ENCODE measurements at places on chromosomes 5 and 9.
A peak's percentile ranks its signal among the peaks of the same experiment; 100 is the strongest.

DNA sequence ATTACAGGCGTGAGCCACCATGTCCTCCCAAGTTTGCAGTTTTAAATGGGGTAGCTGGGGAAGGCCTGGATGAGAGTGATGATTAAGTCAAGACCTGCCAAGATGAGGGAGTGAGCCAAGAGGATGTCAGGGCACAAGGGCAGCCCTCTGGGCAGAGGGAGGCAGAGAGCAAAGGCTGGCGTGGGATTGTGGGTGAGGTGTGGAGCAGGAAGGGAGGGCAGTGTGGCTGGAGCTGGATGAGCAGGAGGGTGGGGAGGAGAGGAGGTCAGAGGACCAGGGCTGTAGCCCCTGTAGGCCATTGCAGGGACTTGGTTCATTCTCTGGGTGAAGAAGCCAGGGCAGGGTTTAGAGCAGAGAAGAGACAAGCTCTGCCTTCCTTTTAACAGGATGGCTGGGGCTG is 53.7 kb upstream of the CTNNA1 start:
- DNase-seq, result no peak

- no peak for DNase-seq
These were observed 74.0 kb downstream of the C9orf85 start for GRCh38 chr9:71985297-71985911.

- DNase-seq, result no peak
These were observed 193.5 kb upstream of the TLX3 start for GRCh38 chr5:171115519-171115918.

DNA sequence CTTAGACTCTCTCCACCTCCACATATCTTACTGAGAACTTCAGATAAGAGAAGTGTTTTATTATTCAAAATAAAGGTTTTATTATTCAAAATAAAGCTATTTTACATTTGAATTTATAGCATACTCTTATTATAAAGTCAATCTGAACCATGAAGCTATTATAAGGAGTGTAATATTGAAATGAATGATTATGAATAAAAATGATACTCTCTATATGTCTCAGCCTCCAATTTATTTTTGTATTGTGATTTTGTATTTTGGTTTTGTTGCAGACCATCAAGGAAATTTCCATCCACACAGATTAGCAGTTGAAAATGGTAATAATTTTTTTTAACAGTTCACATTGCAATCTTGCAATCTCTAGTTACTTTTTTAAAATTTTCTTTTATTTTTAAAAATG is 10.2 kb downstream of the FOCAD start:
- no peak for DNase-seq

DNA sequence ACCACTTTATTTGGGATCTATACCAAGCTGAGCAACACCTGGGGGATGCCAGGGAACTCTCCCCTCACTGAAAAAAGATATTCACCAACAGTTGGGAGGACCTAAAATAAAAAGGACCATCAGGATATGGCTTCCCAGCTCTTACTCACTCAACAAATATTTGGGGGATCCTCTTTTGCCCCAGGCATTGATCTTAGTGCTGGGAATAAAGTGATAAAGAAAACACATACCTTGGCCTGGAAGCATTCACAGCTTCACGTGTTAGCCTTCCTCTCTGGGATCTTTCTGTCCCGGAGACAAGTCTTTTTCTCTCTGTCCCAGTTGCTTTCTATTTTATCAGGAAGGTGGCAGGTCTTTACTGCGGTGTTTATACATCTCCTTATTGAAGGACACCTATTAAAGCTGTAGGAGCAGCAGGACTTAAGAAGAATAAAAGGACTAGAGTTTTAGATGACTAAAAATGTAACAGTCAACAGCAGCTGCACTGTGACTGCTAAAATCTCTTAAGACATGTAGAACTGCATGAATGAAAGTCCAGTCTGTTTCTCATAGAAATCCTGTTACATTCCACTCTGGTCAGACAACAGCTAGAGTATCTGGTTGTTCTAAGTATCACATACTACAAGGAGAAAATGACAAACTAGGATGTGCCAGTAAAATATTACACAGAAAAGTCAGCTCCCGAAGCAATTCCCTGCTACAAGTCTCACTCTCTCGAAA is 90.0 kb upstream of the ITGA2 start:
- no peak for DNase-seq

- no peak for DNase-seq
These were observed 70.5 kb downstream of the SECISBP2 start for GRCh38 chr9:89388868-89389177.

- no peak for DNase-seq
These were observed 358.8 kb upstream of the ADAMTS16 start for GRCh38 chr5:4781299-4781698.

- DNase-seq, result no peak
These were observed 17.1 kb downstream of the EFNA5 start for GRCh38 chr5:107653685-107654084.

- DNase-seq, result no peak
These were observed 25.1 kb downstream of the TBC1D2 start for GRCh38 chr9:98230304-98230703.

- no peak for DNase-seq
These were observed 7.9 kb upstream of the CER1 start for GRCh38 chr9:14730461-14730898.

- DNase-seq, result no peak
These were observed 5.4 kb downstream of the ADRA1B start for GRCh38 chr5:159921721-159922120.

GRCh38 chr9:99954819-99955218 is 48.4 kb downstream of the STX17 start:
- DNase-seq, result no peak

GRCh38 chr5:31682025-31682424 is 43.1 kb downstream of the PDZD2 start:
- DNase-seq, result no peak

GRCh38 chr5:128155776-128156175 is 72.2 kb downstream of the SLC12A2 start:
- no peak for DNase-seq

- DNase-seq, result no peak
These were observed 25.7 kb downstream of the SARDH start for GRCh38 chr9:133712221-133713100.

DNA sequence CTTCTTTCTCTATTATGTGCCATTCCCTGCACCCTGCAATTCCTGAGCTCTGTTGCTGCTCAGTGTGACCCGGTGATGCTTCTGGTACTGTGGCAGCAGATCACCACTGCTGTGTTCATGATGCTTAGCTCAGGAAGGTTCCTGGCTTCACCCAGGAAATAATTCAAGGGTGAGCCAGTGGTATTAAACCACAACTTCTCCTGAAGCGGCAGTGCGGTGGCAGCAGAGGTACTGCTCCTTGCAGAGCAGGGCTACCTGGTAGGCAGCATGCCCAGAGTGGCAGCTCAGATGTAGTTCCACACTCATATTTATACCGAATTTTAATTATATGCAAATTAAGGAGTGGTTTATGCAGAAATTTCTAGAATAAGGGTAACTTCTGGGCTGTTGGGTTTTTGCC is 213.8 kb upstream of the ZNF608 start:
- no peak for DNase-seq

DNA sequence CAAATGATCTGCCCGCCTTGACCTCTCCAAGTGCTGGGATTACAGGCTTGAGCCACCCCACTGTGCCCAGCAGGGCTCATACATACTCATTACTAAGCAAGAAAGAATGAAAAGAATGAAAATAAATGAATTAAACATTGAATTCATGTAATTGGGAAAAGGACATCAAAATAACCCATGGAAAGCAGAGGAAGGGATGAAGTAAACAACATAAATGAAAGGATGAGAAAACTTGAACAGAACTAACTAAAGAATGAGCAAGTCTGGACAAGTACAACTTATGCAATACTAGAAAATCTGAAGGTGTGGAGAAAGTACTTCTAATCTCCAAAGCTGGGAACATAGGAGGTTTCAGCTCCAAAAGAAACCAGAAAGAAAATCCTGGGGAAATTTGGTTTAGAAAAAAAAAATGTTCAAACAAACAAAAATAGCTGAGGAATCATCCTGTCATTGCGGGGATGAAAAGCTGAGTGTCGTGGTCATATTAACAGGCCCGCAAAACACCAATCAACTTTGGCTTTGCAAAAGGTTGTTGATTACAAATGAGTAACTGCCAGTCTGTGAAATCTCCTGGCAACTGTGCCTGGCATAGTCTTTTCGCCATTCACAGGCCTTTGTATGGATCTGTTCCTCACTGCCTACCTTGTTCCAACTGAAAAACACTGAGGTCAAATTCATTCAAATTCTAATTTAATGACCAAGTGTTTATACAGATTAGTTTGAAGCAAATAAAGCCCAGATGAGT is 2.3 kb upstream of the AK3 start:
- DNase-seq, result no peak

- DNase-seq, result no peak
These were observed 69.2 kb upstream of the PLPP6 start for GRCh38 chr9:4592886-4593285.

- DNase-seq, result no peak
These were observed 11.7 kb downstream of the DNM1 start for GRCh38 chr9:128214571-128215490.

DNA sequence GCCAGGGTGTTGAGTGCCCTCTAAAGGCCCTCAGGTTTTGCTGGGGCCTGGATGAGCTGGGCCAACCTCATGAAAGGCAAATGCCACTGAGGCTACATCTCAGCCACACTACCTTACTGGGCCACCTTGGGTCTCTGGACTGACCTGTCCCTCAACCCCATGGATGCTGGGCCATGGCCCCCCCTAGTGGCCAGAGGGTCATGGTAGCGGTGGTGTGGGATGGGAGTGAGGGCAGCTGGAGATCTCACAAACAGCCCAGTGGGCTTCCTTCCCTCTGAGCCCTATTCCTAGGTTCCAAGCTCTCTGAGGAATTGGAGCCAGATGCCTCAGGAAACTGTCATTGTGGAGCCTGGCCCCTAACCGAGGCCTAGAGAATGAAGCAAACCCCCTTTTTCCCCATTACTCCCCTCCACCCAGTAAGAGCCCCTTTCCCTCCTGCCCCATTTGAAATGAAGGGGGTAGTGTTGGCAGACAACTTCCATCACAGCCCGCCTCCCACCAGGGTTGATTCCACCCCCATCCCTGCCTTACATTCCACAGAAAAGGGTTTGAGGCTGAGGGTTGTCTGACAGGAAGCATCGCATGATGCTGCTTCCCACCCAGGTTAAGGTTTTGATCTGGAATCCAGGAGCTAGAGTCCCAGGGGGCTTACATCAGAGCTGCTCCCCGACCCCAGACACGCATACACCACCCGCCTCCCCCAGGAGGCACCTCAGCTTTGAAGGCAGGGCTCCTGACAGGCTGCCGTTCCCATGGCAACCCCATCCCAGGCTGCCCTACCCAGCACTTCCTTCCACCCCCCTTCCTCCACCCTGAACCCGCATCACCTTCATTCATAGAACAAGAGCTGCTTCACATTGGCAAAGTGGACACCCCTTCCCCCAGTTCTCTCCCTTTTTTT is 63.9 kb downstream of the PCDH1 start:
- DNase-seq, result peak; percentile 44

GRCh38 chr9:77604316-77604715 is 43.8 kb downstream of the GNA14 start:
- no peak for DNase-seq

GRCh38 chr5:83471405-83472212 is at the start of gene VCAN:
TSS of gene VCAN (plus strand) at chr5:83471744. CDS start at chr5:83483519, 11,775 bp downstream.
- DNase-seq, result peak; percentile 45

DNA sequence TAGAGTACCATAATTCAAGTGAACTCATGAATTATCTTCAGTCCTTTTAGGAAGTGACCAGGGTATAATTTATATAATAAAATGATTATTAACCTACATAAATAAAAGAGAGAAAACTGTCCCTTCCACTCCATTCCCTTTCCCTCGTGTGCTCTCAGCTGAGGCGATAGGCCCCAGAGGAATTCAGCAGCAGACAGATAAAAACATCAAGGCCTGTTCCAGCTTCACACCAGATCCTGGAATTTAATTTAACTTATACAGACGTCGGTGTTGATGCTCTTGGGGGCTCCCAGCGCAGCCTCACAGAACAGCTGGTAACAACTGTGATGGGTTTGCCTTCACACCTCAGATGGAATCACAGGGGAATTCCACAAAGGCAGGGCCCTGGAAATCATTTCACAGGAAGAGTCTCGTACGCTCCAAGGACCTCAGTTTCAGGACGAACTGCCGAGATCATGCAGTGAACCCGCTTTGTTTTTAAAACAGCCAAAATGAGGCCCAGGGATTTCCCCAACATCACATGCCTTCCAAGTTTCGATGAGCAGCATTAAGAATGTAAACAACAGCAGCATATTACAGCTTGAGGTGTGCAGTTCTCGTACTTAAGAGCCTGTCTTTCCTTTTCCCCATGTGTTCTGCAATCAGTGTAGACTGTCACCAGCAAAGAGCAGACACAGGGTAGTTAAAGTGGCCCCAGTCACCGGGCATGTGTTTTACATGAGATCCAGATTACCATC is 73.6 kb upstream of the ALDH1B1 start:
- DNase-seq, result no peak

DNA sequence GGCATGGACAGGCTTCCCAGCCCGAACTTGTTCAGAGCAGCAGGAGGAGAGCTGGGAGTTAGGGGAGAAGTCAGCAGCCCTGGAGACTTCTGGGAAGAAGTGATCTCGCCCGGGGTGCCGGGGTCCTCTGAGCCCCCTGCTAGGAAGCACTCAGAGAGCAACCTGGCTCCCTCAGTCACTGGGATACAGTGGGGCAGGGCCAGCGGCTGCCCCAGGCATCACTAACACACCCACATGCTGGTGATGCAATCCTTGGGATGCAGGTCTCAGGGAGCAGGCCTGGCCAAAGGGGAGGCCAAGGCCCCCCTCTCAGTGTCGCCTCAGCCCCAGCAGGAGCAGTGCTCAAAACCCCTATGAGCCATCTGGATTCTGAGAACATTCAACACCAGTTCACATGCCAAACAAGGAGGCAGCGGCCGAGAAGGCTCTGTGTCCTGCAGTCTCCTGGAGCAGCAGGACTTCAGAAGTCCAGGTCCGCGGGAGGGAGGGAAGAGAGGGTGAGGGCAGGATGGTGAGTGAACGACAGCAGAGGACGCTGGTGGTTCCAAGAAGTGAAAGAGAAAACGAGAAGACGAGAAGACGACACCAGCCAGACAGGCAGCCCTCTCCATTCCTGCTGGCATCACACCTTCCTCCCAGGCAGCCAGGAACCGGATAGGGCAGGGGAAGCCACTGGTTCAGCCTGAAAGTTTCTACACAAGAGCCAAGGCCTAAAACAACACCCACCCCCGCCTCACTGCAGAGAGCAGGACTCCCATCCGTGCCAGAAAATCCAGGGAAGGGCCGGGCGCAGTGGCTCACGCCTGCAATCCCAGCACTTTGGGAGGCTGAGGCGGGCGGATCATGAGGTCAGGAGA is 2.3 kb downstream of the PNPLA7 start:
- no peak for DNase-seq

GRCh38 chr9:89036891-89037290 is 45.6 kb downstream of the S1PR3 start:
- no peak for DNase-seq

All from testis (tissue), 5 donors.